ENCODE measurements at places on chromosomes 11 and 22.

- no peak for DNase-seq
Observed at GRCh38 chr11:76788661-76789442, 5.7 kb downstream of the TSKU start.

DNA sequence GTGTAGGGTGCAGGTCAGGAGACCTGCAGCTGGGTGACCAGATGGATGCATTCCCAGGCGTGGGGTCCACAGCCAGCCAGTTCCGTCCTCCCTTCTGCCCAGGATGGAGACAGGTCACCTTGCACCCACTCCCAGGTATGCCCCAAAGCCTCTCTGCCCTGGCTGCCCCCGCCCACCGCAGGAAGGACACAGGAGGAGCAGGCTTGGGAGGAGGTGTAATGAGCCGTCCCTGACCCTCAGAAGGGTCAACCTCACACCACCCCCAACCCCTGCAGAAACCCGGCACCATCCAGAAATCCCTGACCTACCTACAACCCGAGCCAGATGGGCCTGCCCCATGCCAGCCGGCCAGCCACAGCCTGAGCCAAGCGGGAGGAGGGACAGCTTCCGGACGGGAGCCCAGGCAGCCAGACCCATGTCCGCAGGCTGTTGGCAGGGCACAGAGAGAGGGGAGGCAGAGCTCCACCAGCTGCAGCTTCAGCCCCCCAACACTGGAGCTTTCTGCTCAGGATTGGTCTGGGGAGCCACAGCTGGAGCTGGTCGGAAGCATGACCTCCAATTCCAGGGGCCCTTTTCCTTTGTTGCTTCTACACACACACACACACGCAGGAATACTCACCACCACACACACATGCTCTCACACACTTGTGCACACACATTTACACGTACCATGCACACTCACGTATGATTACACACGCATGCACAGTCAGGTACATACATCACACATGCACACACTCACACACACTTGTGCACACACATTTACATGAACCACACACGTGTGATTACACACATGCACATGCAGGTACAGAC is 5.3 kb downstream of the IFITM10 start:
- DNase-seq, result no peak

DNA sequence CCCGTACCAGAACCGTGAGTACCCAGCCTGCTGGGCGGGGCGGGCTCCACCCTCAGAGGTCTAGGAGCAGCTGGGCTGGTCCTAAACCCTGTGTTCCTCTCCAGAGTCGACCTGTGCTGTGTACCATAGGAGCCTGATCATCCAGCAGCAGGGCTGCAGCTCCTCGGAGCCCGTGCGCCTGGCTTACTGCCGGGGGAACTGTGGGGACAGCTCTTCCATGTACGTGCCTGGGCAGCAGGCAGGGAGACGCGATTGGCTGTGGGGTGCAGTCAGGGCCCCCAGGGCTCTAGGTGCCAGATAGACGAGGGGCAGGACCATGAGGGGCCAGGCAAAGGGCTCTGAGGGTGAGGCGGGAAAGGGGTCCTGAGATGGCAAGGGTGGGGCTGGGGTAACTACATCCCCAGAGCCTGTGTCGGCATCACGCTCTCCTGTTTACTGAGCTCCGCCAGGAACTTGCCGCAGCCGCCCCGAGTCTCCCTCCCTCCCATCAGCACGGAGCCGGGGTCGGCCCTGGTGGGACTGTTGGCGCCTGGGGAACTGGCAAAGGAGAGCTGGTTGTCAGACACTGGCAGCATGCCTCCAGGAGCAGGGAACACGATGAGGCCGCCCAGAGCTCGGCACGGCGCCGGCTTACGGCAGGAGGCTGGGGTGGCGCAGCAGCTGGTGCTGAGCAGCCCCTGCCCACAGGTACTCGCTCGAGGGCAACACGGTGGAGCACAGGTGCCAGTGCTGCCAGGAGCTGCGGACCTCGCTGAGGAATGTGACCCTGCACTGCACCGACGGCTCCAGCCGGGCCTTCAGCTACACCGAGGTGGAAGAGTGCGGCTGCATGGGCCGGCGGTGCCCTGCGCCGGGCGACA is 22.9 kb upstream of the MUC5B start:
- DNase-seq, result no peak

DNA sequence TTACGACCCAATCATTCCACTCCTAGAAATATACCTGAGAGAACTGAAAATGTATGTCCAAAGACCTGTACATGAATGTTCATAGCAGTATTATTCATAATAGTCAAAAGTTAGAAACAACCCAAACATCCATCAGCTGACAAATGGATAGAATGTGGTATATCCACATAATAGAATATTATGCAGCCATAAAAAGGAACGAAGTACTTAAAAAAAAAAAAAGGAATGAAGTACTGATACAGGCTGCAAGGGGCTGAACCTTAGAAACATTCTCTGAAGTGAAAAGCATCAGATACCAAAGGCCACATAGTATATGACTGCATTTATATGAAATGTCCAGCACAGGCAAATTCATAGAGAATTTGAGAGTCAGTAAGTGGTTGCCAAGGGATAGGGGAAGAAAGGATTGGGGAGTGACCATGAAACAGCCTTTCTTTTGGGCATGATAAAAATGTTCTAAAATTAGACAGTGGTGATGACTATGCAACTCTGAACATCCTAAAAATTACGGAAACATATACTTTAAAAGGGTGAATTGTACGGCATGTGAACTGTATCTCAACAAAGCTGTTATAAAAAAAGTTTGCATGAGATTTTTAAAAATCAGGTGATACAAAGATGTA is 1.8 kb downstream of the TPST2 start:
- no peak for DNase-seq

DNA sequence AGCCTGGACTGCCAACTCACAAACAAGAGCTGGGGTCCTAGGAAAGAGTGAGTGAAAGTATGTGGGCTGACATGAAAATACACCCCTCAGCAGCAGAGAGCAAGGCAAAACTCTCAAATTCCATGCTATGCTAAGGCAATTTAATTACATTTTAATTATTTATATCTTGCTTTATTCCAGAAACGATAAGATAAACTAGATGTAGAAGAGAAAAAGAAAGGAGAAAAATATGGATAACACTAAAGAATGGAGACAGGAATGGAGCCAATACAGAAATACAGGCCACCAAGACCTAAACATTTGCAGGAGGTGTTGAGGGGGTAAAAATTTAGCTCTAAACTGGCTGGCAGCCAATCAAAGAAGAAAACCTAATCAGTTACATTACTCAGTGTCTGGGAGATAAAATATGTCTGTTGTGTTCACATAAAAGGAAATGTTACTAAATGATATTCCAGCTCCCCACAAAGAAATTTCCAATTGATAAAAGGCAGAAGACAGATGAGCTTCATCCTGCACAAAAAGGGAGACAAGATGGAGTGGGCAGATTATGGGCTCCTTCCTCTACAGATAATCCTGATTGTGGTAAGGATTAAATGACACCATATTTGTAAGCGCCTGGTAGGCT is 223.5 kb upstream of the BLID start:
- DNase-seq, result no peak
